NCI-H1417 (cell line): ENCODE measurements at places on chromosomes 16 and 17.
A peak's percentile ranks its signal among the peaks of the same experiment; 100 is the strongest.

- DNase-seq = no peak
Measured at GRCh38 chr17:76432712-76433336, 20.1 kb downstream of the UBE2O start.

DNA sequence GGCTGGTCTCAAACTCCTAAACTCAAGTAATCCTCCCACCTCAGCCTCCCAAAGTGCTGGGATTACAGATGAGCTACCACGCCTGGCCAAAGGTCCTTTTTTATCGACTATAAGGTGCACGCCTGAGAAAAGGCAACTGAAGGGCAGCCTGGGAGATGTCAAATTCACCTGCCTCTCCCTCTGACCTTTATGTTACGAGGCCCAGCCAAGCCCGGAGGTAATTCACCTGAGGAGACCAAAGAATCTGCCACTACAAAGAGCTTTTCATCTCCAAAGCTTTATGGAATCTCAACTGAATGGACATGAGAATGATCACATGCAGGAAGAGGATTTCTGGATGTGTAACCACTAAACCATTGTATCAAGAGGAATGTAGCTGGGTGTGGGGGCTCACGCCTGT, 37.2 kb downstream of the LYRM1 start:
- DNase-seq = no peak

GRCh38 chr17:50808888-50809287, 26.5 kb upstream of the WFIKKN2 start:
- no peak for DNase-seq

DNA sequence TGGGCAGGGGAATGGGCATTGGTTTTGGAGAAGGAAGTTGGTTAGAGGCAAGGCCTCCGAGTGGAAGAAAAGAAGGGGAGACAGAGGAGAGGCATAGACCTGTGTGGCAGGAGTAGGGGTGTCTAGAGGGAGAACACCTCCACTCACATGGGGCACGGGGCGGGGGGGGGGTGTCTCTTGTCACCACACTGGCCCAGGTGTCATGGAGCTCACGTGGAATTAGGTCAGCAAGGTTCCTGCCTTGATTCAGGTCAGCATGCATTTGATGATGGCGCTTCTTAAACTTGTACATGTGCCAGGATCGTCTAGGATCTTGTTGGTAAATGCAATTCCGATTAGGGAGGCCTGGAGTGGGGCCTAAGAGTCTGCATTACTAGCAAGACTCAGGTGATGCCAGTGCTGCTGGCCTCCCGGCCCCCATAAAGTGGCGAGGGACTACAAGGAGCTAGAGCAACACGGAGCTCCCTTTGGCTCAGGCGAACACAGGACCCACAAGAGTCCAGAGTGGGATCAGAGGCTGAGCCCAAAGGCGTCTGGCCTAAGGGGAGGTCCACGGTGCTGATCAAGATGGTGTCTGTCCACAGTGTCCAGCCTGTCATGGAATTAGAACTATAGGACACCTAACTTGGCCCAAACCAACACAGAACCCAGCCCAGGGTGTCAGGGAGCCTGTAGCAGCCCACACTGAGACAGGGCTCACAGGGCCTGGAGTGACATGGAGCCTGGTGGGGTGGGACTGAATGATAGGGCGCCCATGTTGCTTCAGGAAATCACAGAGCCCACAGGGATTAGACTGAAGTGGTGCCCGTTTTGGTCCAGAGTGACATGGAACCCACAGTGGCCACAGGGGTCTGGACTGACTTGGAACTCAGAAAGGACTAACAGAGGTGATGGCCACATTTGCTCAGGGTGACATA, 16.7 kb downstream of the EPOP start:
- DNase-seq = no peak

- no peak for DNase-seq
Measured at GRCh38 chr17:61462719-61463315, 10.6 kb downstream of the TBX4 start.

GRCh38 chr17:19671433-19671832, 22.9 kb downstream of the ALDH3A2 start:
- DNase-seq = no peak

DNA sequence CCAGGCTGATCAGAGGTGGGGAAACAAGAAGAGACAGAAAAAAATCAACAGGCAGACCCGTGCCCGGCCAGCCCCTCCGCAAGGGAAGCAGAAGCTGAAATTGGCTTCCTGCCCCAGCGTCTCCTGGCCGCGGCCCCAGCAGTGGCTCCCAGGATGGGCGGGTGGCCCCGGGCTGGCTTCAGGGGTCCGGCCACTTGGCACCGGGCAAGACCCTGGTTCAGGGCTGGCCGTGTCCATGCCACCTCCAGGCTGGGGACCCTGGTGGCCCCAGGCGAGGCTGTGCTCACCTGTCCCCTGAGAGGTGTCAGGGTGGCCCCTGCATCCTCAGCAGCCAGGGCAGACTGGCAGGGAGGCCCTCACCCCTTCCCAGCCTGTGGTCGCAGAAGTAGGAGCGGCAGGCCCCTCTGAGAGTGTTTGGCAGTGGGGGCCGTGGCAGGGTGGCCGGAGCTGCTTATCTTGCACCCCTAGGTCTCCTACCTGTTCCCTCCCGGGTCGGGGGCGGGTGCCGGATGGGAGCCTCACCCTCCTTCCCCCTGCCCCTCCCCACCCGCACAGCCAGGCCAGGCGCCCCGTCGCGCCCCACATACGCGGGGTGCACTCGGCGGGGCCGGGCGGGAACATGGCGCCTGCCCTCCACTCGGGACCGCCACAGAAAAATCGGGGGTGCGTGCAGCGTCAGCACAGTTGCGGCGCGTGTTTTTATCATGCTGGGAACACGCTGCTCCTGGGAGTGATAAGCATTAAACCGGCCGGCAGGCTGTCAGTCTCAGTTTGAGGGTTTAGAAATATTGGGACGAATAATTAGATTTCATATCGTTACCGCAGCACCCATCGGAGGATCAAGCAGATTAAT, 46.7 kb upstream of the ZC3H18 start:
- no peak for DNase-seq

- peak; percentile 42 for DNase-seq
Measured at GRCh38 chr17:58783380-58783779, 27.7 kb downstream of the PPM1E start.

GRCh38 chr17:63517825-63518534, 5.2 kb upstream of the KCNH6 start:
- no peak for DNase-seq

DNA sequence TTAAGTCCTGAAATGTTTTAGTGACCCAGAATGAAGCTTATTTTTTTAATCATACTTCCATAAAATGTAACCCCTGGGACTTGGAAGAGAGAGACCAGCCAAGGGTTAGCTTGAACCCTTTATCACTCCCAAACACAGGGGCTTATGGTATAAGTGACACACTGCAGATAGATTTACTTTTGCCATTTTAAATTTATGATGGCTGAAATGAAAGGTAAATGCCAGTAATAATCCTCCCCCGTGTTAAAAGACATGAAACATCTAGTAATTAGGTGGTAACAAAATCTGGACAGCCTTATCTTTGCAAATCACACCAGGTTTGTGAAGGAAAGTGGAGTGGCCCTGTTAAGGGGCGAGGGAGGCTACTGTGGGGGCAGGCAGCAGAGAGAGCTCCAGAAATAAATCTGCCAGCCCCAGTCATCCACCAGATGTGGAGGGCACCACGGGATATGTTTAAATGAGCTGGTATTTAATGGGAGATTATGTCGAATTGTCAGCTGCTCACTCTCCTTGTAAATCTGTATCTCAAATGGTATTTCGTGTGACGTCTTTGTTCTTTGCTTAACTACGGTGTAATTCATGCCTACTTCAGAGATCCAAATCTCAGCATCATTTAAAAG, 326.5 kb downstream of the WWOX start:
- no peak for DNase-seq

GRCh38 chr17:1055751-1056645, 59.1 kb downstream of the TIMM22 start:
- peak; percentile 4 for DNase-seq

GRCh38 chr17:31379597-31380205, 11.8 kb upstream of the RAB11FIP4 start:
- DNase-seq = no peak

GRCh38 chr17:43701318-43701743, 39.6 kb upstream of the MEOX1 start:
- no peak for DNase-seq

GRCh38 chr17:21452377-21453143, 76.4 kb downstream of the KCNJ12 start:
- DNase-seq = no peak

GRCh38 chr17:7647018-7647417, 3.7 kb upstream of the ATP1B2 start:
- no peak for DNase-seq

DNA sequence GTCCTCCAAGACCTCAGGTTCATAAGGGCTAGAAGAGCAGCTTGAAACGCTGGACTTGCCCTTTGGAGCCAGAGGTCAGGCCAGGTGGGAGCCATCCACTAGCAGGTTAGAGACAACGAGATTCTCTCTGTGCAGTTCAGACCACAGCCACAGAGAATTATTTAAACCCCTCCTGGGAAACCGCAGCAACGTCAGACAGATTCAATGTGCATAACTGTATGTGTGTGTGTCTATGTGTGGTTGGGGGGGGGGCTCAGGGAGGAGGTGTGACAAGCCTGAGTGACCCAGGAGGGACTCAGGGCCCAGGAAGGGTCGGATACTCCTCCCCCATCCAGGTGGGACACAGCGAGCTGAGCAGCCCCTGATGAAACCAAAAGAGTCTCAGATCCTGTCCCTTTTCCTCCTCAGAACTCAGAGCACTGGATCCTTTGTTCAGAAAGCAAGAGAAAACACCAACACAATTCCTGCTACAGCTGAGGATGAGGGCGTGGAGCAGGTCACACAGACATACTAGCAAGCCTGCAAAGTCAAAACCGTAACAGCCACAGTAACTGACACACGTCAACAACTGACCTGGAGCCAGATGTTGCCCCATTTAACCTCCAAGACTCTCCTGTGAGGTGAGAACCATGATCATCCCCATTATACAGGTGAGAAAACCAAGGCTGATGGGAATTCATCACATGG, 66.8 kb downstream of the XYLT1 start:
- no peak for DNase-seq

DNA sequence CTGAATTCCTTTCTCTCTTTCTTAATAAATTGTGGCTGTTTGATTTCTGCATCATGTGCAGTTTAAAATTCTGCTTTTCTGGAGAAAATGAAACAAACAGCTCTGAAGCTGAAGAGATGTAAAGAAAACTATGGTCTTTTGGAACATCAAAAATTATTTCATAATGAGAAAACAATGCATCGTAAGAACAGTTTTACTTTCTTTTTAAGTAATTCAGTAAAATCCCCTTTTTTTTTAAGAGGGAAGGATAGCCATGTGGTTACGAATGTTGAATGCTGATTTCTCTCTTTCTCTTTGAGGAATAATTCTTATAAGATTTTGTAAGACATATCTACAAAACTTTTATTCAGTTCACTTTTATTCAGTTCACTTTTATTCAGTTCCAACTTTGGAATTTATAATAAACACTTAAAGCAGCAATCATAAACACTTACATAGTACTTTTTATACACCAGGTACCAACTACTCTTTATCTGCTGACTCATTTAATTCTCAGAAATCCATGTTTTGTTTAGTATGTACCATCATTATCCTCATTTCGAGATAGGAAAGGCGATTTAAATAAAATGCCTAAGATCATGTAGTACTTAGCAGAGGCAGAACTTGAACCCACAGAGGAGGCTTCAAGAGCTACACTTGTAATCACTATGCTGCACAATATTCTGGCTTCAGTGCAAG, 26.6 kb downstream of the CNTNAP4 start:
- DNase-seq = no peak

DNA sequence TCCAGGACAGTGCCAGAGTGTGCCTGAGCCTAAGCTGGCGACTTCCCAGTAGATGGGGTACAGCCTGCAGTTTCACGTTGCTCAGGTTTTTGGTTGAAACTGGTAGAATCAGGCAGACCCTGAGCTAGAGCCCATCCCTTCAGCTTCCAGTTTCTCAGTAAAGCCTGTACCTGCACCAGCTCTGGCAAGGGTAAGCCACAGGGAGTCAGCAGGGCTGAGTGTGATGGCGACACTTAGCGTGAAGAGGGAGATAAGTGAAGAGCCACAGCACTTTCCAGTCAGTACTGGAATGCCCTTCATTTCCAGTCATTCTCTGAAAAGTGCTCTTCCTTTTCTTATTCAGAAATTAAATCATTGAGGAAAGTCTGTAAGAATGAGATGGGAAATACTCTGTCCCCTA, 22.4 kb downstream of the PLD6 start:
- no peak for DNase-seq

DNA sequence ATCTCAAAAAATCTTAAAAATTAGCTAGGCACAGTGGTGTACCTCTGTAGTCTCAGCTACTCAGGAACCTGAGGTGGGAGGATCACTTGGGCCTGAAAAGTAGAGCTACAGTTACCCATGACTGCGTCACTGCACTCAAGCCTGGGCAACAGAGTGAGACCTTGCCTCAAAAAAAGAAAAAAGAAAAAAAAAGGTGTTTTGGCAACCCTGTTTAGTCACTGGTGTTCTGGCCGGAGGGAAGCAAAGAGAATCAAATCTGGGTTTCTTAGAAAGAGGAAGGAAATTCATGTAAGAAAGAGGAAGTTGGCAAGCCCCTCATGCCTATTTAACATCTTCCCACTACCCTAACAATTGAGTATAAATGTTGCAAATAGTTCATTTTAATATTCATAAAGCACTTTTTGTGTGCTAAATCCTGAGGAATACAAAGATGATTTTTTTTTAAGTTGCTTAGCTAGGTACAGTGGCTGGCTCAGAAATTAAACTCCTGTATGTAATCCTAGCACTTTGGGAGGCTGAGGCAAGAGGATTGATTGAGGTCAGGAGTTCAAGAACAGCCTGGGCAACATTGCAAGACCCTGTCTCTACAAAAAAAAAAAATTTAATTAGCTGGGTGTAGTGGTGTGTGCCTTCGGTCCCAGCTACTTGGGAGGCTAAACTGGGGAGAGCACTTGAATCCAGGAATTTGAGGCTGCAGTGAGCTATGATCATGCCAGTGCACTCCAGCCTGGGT, 6.5 kb upstream of the USP32 start:
- DNase-seq = no peak

GRCh38 chr16:74896389-74897370, 88.2 kb downstream of the WDR59 start:
- no peak for DNase-seq

DNA sequence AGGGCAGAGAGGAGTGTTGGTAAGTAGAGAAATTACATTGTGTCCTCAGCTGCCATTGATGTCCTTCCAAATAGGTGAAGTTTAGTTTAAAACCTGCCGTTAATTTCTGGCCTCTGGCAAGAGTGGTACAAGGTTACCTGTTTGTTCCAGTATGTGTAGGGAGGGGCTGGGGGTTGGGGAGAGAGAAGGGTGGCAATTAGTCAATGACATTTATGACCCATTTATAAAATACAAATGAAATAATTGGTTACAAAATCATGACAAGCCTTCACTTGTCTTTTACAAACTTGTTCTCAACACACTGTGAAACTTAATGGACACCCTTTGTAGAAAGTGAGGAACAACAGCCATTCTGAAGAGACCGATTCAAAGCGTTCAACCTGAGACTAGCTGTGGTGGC, 281.0 kb downstream of the FTO start:
- peak; percentile 61 for DNase-seq

- DNase-seq = no peak
Measured at GRCh38 chr16:86806838-86807351, 228.5 kb downstream of the FOXL1 start.
